Suppressor macrophage treated with lipopolysaccharide for 4 hours (primary cell): ENCODE measurements at places on chromosomes 2 and 18.
A peak's percentile ranks its signal among the peaks of the same experiment; 100 is the strongest.

DNA sequence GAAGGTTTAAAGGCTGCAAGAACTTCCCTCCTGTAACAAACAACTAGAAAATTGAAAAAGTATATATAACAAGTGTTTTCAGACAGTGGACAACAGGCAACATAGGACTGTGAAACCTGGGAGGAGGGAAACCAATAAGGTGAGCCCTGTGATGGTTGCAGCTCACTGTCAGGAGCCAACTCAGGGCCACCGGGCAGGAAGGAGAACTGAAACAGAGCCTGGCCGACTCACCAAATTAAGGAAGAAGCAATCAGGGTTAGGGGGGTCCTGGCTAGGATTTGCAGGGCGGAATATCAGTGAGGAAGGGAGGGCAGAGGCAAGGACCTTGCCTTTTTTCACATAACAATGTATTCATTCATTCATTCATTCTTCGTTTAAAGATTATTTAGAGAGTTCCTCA, 21.8 kb upstream of the CNRIP1 start:
- DNase-seq: no peak

- peak; percentile 51 for DNase-seq
Measured at GRCh38 chr2:238009563-238009962, 42.7 kb downstream of the UBE2F start.

DNA sequence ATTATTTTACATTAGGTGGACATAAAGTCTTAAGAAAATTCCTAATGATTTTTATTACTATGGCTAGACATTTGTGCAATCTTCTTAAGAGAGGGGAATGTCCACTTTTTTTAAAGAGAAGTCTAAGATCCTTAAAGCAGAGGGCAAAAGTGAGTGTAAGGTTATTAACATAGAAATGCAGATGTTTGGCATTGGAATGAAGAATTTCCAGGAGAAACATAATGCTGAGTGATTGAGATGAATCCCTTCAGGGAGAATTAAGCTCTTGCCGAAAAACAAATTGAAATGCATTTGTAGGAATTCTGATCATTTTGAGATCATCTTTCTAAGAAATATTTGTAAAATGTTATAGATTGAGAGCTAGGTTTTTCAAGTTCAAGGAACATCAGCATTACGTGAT, 15.0 kb downstream of the FAM124B start:
- no peak for DNase-seq

DNA sequence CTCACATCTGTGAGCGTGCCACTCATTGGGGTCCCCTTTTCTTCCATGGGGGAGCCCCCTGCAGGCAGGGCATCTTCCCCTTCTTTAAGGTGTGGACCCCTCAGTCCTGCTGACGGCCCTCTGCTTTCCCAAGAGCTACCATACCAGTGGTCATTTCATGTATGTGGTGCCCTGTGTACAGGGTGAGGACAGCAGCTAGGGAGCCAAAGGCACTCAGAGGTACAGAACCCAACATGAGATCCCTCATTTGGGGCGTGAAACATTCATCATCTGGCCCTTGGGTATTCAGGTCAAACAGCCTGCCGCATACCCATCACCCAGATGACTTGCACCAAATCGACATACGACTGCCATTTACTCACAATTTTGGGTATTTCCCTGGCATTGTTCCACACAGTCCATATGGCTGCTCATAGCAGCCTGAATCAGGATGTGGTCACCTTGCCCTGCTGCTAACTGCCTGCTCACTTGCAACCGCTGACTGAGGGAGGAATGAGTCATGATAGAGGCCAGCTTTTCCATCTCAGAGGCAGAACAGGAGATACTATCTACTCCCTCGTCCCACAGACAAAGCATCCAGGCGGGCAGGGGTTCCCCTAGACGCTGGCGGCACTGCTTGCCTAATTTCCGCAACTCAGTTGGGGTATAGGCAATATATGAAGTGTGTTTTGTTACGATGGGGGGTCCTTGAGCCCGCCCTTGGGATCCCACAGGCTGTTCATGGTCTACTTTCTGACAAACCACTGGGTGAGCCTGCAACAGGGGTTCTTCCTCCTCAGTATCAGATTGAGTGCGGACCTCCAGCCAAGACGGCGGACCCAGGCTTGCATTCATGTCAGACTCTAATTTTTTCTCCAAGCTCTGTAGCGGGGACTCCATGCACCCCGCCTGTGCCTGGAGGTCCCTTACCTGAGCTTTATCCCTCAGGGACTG, 228.6 kb downstream of the SATB2 start:
- DNase-seq: no peak

DNA sequence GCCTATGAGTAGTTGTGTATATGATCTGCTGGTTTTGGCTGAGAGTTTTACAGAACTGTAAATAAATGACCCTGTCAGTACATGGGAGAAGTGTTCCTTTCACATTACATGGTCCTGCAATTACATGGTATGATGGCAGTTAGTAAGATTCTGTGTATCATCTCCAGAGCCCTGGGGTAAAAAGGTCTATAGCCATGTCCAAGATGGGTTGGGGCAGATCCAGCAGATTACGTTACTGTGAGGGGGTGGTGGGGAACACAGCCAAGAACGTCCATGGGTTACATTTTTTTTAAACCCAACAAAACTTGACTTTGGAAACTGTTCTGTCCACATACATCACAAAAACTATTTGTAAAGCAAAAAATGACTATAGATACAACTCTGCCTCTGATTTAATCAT, 64.2 kb upstream of the LMAN1 start:
- DNase-seq: no peak

GRCh38 chr2:233031556-233032500, 644 bp upstream of the NEU2 start:
- DNase-seq: no peak

- DNase-seq: peak; percentile 85
Measured at GRCh38 chr2:57894381-57894780, 152.2 kb upstream of the VRK2 start.

DNA sequence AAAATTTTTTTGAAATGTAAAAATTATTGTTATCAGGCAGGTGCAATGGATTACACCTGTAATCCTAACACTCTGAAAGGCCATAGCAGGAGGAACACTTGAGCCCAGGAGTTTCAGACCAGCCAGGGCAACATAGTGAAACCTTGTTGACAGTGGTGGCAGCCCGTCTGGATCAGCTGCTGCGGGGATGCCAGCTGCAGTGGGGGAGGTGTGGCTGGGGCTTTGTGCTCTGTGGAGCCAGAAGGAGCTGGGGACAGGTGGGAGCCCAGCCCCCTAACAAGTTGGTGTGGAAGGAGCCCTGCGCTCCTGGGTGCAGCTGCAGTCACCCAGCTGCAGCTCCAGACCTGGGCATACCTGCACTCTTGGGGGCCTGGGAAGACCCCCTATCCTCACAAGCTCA, 182.4 kb upstream of the MC4R start:
- no peak for DNase-seq
